ENCODE measurements at places on chromosomes 1 and 21. TPM values are rescaled to one million over a fixed set of nuclear protein-coding genes. Genes with fewer than 3 reads are reported as not detected.

The SRSF4 gene
- 63.7 TPM for total RNA-seq

The TPTE gene
- total RNA-seq = not detected

The F3 gene
- 18.8 TPM for total RNA-seq

GRCh38 chr1:240294566-240294965 lies 202.9 kb downstream of the FMN2 start:
- DNase-seq = no peak

GRCh38 chr1:32533792-32534327 lies 5.4 kb upstream of the ZBTB8A start:
- DNase-seq = no peak

The SWT1 gene
- total RNA-seq = 5.3 TPM

- DNase-seq = no peak
These were observed 39.1 kb upstream of the ZC3H11B start for GRCh38 chr1:219651993-219652392.

The FMO1 gene
- 0.21 TPM for total RNA-seq

GRCh38 chr1:95221306-95221705 lies 12.7 kb upstream of the RWDD3 start:
- no peak for DNase-seq

The ADAM30 gene
- not detected for total RNA-seq

GRCh38 chr1:17260738-17261137 lies 11.8 kb downstream of the PADI3 start:
- DNase-seq = no peak

- DNase-seq = no peak
These were observed 130.8 kb downstream of the NOS1AP start for GRCh38 chr1:162200096-162200847.

GRCh38 chr21:43369124-43369523 lies 57.8 kb downstream of the SIK1 start:
- DNase-seq = peak; percentile 19

DNA sequence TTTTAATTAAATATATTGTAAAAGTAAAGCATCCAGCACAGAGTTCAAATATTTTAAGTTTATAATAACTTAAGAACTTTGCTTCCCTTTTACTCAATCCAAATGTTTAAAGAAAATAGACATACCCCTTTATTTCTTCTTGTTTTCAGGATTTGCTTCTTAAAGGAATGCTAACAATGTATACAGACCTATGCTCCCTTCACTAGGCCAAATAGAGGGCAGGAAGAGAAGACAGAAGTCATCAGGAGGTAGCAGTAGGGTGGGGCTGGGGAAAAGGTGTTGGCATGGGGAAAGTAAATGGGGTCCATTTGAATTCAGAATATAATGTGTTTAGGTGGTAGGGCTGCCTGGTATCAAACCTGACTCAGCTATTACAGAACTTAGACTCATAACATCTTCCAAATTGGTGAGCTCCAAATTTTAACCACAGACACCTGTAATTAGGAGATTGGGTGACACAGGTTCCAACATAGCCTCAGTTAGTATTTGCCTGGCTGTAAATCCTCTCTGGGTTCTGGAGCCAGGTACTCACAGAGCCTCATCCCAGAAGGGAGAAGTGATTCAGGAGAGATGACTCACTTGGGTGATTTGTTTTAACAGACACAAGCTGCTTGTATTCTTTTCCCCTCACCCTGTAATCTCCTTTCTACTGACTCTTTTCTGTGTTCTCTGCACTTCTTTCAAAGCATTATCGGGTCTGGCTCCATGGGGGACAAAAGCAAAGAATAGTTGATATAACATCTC lies 60.1 kb upstream of the DUSP10 start:
- no peak for DNase-seq

The C1orf141 gene
- total RNA-seq = not detected

DNA sequence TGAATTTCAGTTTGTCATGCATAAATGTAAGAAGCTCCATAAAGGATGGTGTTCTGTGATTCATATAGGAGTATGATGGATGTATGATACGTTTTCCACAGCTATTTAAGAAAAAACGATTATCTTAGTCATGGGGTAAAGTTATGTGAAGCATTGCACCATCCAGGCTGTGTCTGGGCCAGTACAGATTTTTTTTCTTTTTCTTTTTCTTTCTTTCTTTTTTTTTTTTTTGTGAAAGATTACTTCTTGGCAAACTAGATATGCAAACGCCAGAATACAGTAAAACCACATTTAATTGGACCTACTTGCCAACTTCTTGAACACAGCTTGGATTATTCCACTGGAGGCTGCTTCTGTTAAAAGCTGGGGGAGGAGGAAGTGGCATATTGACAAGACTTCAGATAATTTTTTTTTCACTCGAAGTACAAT lies 14.9 kb downstream of the ZBTB18 start:
- DNase-seq = no peak

The SH2D1B gene
- total RNA-seq = not detected

The CELA3B gene
- total RNA-seq = 0.53 TPM

DNA sequence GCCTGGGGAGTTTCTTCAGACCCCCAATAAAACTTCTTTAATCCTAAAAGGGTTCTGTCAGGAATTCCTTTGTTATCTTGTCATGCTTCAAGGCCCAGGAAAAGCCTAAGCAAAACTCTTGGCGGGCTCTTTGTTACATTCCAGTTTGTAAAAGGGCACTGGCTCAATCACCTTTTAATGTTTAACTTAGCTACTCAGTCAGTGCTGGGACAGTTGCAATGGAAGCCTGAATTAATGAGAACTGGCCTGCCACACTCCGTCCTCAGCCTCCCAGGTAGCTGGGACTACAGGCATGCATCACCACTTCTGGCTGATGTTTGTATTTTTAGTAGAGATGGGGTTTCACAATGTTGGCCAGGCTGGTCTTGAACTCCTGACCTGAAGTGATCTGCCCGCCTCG lies 21.3 kb upstream of the ASB17 start:
- no peak for DNase-seq

GRCh38 chr1:212440419-212440818 lies 7.7 kb downstream of the NENF start:
- no peak for DNase-seq

DNA sequence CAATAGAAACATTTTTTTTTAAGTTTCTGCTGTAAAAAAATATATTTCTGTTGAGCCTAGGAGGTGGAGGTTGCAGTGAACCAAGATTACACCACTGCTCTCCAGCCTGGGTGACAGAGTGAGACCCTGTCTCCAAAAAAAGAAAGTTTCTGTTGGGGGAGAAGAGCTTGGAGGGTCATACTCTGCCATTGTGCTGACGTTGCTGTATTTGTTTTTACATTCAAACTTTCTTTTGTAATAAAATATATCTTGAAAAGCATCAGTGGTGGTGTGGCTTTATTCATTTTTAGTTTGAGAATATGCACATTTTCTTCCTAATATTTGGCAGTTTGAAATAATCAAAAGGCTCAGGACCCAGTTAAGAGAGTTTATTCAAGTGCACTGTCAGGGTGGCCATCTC lies 64.6 kb downstream of the URB2 start:
- DNase-seq = no peak

The MANEAL gene
- total RNA-seq = 1.2 TPM

GRCh38 chr1:116868385-116868784 lies 41.3 kb upstream of the PTGFRN start:
- no peak for DNase-seq

The SLC2A5 gene
- total RNA-seq = 0.93 TPM

DNA sequence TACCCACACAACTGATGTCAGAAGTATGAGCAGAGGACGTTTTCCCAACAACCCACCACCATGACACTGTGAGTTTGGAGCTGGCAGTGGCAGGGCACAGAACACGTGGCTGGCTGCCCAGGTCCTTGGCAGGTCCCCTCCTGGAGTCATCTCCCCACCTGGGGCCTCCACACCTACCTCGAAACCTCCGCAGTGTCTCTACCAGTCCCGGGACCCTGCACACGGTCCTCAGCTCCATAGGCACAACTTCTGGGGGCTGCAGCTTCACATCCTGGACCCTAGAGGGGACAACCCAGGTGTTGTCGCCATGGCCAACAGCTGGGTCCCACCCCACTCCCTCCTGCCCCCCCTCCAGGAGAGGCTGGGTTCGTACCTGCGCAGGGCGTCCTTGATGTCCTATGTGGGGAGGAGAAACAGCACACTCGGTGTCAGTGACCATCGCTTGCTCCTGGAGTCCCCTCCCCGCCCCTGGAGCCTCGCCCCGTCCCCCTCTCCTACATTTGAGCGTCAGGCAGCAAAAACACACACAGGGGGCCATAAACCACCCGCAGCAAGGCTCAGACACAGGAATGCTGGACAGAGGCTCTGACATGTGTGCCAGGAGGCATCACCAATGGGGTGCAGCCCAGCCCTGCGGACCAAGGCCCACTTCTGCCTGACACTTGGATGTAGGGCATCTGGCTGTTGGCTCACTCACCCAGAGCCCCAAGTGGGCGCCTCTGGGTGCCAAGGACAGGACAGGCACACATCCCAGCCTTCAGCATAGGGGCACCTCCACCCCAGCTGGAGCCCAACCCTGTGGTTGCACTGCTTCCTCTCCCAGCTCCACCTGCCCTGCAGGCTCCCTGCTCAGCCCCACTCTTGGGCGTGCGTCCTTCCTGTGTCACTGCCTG lies 9.6 kb downstream of the TRIM11 start:
- no peak for DNase-seq

- no peak for DNase-seq
These were observed 19.0 kb downstream of the FBXO28 start for GRCh38 chr1:224132901-224133300.

- DNase-seq = no peak
These were observed 8.7 kb upstream of the HAX1 start for GRCh38 chr1:154263465-154264332.

The RNF19B gene
- 10.6 TPM for total RNA-seq

- no peak for DNase-seq
These were observed 100.2 kb downstream of the LRRC53 start for GRCh38 chr1:74412244-74412643.

DNA sequence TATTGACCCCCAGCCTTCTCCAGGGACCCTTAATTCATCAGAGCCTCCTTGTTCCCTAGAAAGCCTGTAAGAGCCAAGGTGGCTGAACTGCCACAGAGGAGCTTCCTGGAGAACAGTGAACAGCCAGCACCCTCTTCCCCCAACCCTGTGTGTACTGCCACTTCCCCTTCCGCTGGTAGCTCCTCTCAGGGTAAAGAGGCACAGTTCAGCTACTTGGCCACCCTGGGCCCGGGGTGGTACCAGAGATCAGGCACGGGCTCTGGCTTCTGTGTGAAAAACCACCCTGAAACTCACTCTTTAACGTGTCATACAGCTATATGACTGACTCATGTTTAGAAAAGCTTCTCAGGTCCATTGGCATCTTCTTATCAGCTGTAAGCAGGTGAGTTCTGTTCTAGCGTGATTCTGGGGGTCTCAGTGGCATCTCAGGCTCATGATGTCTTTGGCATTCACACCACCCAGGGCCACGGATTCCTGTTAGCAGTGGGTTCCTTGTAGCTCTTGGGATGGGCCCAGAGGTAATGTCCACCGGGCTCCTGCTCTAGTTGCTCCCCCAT lies 22.4 kb downstream of the ARMH1 start:
- no peak for DNase-seq

DNA sequence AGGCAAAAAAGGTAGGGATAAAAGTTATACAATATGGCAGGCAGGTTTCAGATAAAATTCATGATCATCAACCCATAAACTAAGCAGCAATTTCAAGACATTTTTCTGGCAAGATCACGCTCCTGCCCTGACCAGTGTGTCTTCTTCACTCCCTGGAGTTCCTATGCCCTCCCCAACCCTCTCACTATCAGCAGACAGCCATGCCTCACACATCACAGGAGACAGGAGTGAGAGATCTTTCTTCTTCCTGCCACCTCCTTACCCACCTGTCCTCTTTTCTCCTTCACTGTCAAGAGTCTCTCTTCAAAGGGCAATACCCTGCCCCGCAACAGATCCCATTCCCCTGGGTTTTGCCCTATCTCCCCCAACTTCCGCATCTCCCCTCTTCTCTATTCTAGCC lies 28.4 kb downstream of the COA6 start:
- DNase-seq = no peak

DNA sequence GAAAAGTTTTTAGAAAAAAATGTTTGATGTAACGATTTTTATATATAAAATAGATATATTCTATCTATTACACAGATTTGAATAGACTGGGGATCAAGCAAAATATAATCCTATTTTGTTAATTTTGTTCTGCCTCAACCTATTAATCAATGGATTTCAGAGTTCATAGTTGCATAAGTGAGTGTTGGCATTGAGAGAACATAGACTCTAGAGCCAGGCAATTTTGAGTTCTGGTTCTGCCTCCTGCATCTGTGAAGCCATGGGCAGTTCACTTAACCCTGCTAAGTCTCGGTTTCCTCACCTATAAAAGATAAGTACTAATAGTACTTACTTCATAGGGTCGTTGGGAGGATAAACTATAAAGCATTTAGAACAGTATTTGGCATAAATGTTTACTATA lies 13.6 kb upstream of the PKN2 start:
- DNase-seq = no peak

The LY9 gene
- 0.29 TPM for total RNA-seq

The IFI44 gene
- total RNA-seq = 13.3 TPM

The PLOD1 gene
- total RNA-seq = 53.7 TPM

- DNase-seq = no peak
These were observed 18.6 kb downstream of the PTTG1IP start for GRCh38 chr21:44854664-44855446.

The THEM5 gene
- total RNA-seq = 0.24 TPM

The CELA2B gene
- total RNA-seq = not detected

DNA sequence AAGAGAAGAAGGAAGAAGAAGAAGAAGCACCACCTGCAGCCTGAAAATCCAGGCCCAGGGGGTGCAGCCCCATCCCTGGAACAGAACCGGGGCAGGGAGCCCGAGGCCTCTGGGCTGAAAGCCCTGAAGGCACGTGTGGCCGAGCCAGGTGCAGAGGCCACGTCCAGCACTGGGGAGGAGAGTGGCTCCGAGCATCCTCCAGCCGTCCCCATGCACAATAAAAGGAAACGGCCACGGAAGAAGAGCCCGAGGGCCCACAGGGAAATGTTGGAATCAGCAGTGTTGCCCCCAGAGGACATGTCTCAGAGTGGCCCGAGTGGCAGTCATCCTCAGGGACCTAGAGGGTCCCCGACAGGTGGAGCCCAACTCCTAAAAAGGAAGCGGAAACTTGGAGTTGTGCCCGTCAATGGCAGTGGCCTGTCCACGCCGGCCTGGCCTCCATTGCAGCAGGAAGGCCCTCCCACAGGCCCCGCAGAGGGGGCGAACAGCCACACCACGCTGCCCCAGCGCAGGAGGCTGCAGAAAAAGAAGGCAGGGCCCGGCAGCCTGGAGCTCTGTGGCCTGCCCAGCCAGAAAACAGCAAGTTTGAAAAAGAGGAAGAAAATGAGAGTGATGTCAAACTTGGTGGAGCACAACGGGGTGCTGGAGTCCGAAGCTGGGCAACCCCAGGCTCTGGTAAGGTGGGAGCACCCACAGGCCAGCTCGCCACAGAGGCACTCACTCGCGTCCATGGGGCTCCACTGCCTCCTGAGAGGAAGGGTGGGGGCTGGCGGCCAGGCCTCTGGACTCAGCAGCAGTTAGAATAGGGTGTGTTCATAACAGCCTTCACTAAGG lies 28.4 kb downstream of the RRP1B start:
- DNase-seq = no peak

The KCNA3 gene
- total RNA-seq = 0.56 TPM

GRCh38 chr1:9849691-9850441 lies 26.1 kb upstream of the CLSTN1 start:
- DNase-seq = no peak

- no peak for DNase-seq
These were observed 31.4 kb downstream of the CLCA1 start for GRCh38 chr1:86499987-86500593.

- peak; percentile 64 for DNase-seq
These were observed 4.4 kb downstream of the SLC19A1 start for GRCh38 chr21:45537746-45538291.
